RWPE1 (cell line): ENCODE measurements at places on chromosomes 7 and 10.

GRCh38 chr7:156827587-156828203 lies 65.3 kb downstream of the LMBR1 start:
- peak; percentile 6 for DNase-seq

DNA sequence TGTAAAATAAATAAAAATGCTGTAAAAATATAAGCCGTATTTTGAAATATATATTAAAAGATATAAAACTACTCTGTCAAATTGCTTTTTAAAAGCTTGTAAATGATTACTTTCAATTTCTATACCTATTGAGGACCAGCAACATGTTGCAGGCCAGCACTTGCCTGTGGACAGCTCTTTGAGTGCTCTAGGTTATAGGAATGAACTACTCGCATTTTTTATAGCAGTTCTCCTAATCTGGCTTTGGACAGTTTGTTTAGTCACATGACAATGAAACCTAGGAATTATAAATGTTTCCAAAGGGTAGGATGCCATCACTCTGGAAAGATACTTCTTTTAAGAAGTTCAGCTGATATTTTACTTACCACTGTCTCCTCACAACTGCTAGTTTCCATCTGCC lies 117.7 kb upstream of the PTPRZ1 start:
- DNase-seq, result peak; percentile 7

DNA sequence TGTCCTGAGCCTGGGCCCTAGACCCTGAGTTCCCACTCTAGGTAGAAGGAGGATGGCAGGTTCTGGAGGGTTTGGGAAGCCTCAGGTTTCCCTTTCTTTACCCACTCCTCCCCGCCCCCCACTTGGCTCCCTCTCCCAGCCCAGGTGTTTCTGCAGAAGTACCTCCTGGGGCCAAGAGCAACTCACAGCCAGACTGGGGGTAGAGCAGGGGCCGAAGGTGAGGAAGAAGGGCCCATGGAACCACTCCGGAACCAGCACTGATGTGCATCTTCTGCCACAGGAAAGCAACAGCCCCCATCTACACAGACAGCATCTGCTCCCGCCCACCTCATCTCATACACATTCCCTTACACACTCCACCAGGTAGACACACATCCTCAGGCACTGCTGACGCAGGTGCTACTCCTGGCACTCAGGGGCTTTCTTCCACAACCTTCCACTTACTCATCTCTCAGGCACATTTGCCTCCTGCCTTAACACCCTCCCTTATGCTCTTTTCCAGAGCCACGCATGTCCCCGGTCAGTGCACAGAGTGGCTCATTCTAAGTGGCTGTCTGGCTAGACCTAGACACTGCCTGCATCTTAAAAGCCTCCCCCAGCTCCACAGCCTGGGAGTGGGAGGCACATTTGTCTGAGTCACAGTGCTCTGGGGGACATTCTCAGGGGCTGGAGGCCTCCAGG lies 1.8 kb downstream of the EPHB6 start:
- DNase-seq, result no peak

DNA sequence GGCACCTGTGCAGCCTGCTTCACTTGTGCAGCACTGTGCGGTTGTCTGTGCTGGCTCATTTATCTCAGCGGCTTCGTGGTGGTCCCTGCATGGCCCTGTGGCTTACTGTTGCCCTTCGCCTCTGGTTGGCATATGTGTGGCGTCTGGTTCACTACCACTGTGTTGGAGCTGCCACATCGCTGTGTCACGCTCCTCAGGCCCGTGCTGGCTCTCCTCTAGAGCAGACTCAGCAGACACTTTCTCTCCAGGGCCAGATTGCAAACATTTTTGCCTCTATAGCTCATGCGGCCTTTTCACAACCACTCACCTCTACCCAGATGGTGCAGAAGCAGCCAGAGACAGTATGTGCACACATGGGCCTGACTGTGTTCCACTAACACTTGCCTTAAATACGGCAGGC lies 37.9 kb downstream of the PPP2R2D start:
- no peak for DNase-seq

DNA sequence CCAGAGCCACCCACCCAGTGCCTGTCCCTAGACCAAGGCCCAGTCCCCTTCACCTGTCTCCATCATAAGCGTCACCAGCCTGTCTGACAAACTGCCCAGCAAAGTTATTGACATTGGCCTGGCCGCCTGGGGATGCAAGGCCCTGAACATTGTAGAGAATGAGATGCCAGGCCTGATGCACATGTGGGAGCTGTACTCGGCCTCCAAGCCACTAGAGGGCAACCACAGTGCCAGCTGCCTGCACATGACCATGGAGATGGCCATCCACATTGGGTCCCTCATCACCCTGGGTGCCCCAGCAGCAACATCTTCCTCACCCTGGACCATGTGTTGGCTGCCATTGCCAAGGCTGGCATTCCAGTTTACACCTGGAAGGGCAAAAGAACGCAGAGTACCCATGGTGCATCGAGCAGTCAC lies 63.7 kb upstream of the ANTXRL start:
- DNase-seq, result no peak

- no peak for DNase-seq
Measured at GRCh38 chr7:1119201-1119600, 31.3 kb downstream of the GPER1 start.

- no peak for DNase-seq
Measured at GRCh38 chr10:45417746-45418145, 43.7 kb downstream of the ALOX5 start.

- no peak for DNase-seq
Measured at GRCh38 chr10:25820874-25821273, 113.2 kb upstream of the MYO3A start.

DNA sequence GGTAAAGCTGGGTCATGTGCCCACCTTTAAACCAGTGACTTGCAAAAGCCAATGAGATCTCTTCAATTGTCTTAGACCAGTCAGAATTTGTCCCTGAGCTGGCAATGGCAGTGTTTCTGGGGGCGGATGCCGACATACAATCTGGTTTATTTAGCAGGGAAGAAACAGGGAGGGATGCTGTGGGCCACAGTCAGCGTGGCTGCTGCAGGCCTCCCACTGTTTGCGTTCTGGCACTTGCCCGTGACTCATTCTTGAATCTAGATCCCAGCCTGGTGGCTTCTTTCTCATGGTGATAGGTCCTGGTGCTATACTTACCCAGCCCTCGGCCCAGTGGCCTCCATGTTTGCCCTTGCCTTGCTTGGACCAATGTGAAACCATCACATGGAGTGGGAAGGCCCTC lies 3.1 kb upstream of the CPA1 start:
- DNase-seq, result no peak

- no peak for DNase-seq
Measured at GRCh38 chr10:12684784-12685183, 316.7 kb downstream of the CCDC3 start.

GRCh38 chr10:111410740-111411139 lies 333.9 kb downstream of the ADRA2A start:
- DNase-seq, result no peak

GRCh38 chr10:10892290-10892875 lies 125.3 kb upstream of the CELF2 start:
- no peak for DNase-seq

DNA sequence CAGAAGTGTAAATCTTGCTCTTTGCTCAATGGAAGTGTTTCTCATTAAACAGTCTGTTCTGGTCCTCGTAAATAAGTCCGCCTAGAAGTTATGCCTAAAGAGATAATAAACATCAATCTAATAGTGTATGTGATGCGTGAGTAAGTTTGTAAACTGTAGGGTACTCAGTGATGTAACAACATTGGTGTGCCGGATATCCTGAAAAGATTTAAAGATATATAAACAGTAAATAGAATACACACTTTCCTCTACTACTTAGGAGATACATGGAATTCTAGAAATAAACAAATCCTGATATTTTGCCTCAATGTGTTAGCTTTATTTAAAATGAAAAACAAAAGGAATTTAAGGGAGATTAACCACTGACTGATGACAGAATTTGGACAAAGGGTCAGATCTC lies 123.5 kb downstream of the AHR start:
- DNase-seq, result no peak

GRCh38 chr7:5418285-5418582 lies 5.4 kb downstream of the TNRC18 start:
- DNase-seq, result no peak

DNA sequence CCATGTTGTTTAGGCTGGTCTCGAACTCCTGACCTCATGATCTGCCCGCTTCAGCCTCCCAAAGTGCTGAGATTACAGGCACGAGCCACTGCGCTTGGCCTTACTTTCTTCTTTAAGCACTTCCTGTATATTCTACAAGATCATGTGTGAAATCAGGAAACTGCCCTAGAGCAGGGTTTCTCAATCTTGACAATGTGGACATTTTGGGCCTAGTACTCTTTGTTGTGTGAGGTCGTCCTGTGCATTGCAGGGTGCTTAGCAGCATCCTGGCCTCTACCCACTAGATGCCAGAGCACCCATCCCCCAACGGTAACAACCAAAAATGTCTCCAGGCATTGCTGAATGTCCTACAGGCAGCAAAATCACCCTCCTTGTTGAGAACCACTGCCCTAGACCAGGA lies 24.7 kb downstream of the RRP12 start:
- no peak for DNase-seq

DNA sequence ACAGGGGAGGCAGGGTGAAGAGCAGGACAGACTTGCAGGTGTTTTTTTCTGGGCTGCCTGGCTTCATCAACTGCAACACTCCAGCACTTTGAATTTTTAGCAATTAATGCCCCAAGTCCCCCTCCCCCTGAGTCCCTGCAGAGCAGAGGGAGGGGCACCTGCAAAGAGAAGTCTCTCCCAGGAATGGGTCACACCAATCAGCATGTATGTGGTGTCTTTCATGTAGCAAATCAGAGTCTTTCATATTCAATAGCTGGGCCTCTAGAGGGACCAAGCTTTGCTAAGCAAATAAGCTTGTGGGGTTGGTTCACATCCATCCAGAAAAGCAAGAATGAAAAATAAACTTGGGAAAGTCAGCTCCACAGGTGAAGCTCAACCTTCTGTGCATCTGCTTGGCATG lies 90.7 kb downstream of the PARP12 start:
- DNase-seq, result no peak

GRCh38 chr7:135970045-135970444 lies 7.1 kb downstream of the MTPN start:
- no peak for DNase-seq

DNA sequence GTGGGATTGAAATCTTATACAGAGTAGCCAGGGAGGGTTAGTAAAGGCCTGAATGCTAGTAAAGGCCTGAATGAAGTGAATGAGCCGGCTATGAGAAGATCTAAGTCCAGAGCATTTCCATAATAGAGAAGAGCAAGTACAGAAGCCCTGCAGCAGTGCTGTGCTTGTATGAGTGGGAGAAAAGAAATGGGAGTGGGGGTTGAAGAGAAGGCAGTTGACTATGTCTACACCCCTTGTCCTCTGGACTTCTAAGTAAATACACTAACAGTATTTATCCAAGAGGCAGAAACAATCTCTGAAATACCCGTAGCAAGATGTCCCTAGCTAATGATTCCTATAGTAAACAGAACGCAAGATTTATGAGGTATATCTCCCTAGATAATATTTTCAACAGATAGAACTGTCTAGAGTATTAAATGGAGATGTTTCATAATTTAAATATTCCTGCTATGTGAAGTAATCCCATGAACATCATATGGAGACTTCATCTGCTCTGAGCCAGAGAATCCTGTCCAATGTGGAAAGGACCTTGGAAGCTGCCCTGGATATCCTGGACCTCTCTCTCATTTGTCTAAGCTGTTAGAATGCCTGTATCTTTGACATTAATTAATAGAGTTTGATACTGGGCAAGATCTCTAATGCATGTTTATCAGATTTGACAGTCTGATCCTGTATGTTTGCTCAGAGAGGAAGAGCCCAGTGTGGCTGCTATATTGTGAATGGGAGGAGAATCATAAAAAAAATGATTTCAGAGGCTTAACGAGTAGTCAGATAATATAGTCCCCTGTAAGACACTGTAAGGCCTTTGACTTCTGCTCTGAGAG lies 171.6 kb downstream of the LRRN3 start:
- no peak for DNase-seq

DNA sequence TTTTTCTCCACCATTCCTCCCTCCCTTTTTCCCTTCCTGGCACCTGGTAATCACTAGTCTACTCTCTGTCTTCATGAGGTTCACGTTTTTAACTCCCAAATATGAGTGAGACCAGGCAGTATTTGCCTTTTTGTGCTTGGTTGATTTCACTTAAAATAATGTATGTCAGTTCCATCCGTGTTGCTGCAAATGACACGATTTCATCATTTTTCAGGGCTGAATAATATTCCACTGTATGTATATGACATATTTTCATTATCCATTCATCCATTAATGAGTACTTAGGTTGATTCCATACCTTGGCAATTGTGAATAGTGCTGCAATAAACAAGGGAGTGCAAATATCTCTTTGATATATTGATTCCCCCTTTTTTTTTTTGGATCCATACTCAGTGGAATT lies 25.8 kb downstream of the GALNT17 start:
- no peak for DNase-seq

DNA sequence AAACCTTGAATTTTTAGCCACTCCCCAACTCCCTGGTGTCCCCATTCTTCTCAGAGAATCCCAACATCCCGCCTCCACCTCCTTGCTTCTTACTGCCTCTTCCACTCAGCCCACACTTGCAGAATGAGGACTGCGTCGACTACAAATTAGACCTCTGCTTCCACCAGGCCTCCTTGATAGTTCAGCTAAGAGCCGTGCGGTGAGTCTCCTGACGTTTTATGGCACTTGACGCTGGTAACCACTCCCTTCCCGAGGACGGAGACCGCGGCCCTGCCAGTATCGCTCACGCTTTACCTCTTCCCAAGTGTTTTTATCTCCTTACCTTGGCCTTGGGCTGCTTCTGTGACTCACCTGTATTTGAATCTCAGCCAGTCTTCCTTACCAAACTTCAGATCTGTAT lies 31.1 kb downstream of the RBM17 start:
- DNase-seq, result peak; percentile 59

- DNase-seq, result peak; percentile 54
Measured at GRCh38 chr7:39623732-39624441, 515 bp downstream of the RALA start.

DNA sequence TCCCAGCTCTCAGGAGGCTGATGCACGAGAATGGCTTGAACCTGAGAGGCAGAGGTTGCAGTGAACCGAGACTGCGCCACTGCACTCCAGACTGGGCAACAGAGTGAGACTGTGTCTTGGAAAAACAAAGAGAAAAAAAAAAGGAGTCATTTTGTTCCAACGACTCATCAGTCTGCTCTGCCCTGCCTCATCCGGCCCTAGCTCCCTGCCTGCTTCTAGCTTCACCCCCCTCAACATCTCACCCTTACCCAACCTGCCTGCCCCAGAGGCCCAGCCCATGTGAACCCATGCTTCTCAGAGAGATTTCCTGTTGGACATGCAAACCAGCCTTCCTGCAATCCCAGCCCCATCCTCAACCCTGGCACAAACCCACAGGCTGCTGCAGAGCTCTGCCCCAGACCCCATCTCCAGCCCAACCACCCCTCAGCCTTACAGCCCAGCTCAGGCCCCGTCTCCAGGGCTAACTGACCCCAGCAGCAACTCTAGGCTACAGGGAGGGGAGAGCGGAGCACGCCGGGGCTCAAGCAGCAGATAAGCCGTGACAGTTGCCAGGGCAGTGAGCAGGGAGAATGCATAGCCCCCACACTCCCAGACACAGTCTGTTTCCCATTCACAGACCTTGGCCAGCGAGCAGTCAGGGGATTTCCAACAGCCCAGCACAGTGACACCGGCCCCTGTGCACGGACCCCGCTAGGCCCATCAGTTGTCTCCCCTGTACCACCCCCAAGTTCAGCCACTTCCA lies 86.0 kb upstream of the KCTD7 start:
- no peak for DNase-seq

- no peak for DNase-seq
Measured at GRCh38 chr7:1735262-1735661, 65.2 kb downstream of the ELFN1 start.

- no peak for DNase-seq
Measured at GRCh38 chr10:113924186-113924585, 69.7 kb downstream of the NHLRC2 start.

- no peak for DNase-seq
Measured at GRCh38 chr7:128869138-128869943, 6.7 kb downstream of the ATP6V1F start.
